Activated naive CD4-positive, alpha-beta T cell treated with anti-CD3 and anti-CD28 coated beads for 36 hours (primary cell): ENCODE measurements at places on chromosomes 5 and 9.

- no peak for DNase-seq
These were observed 6.9 kb downstream of the OTULIN start for GRCh38 chr5:14671414-14671813.

DNA sequence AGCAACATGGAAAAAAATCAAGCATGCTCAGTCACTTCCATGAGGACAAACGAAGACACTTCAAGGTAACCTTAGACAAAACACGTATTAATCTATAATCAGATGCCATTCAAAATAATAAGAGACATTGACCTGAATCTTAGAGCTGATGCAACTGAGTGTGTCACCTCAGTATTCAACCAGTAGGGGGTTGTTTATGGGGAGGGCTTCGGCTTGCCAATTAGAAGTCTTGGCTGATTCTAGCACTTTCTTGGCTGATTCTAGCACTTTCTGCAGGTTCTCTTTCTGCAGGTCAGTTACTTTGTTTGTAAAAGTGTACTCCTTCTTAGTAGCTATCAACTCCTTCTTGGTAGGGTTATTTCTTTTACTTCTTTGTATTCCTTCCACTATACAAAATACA, 317.6 kb downstream of the ENC1 start:
- DNase-seq = no peak

GRCh38 chr5:172840432-172841154, 6.5 kb downstream of the ERGIC1 start:
- no peak for DNase-seq

DNA sequence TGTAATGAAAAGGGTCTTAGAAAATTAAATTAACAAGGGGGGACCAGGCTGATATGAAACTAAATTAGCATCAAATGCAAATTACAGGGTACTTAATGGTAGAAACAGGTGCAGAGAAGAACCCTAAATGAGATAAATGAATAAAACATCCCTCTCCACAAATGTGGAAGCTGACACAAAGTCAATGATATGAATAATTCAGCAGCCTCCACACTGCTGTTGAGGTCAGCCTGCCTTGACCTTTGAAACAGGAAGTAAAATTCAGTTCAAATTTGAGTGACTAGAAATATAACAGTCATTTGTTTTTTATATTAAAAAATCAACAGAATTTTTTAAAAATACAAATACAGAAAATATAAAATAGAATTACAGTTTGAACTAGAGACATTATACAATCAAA, 40.0 kb downstream of the EBF1 start:
- no peak for DNase-seq

- no peak for DNase-seq
These were observed 20.4 kb upstream of the GDNF start for GRCh38 chr5:37860206-37860605.

DNA sequence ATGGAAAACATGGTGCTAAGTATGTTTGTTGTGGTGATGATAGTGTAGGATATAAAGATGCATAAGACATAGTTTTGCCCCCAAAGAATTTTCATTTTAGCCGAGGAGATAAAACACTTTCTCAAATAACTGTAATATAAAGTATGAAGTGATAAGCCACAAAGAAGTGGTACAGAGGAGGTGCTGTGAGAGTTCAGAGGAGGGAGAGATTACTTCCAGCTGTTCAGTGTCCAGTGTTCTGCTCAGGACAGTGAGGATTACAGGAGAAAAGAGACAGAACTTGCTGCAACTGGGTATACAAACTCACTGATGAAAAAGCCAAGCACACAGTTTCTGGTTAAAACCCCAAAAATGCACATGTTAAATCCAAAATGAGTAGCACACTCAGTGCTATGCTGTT, 309.3 kb downstream of the KIAA0825 start:
- no peak for DNase-seq

GRCh38 chr9:752201-752600, 89.3 kb upstream of the DMRT1 start:
- DNase-seq = no peak

DNA sequence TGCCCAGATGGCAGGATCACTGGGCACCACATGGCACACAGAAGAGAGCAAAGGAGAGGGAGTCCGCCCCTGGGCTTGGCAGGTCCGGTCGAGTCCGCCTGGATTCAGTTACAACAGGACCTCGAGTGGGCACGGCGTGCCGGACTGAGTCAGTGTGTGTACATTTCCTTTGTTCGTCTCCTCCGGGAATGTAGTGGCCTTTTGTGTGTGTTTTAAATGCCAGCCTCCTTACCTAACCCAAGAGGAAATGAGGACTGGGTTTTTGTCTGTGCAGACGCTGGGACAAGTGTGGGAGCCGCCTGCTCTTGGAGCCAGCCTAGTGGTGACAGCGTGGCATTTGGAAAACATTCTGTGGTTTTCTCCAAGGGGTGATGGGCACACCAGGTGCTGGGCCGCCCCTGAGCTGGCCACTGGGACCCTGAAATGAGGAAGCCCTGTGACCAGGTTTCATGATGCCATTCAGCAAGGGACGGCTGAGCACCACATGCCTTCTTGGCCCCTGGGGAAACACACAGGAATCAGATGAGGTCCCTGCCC, 9.6 kb downstream of the NEK6 start:
- DNase-seq = no peak

GRCh38 chr5:143740956-143741355, 71.0 kb upstream of the HMHB1 start:
- no peak for DNase-seq

- DNase-seq = no peak
These were observed 20.2 kb upstream of the MTAP start for GRCh38 chr9:21782205-21782604.
